ENCODE measurements at places on chromosomes 3 and 15. TPM values are rescaled to one million over a fixed set of nuclear protein-coding genes. Genes with fewer than 3 reads are reported as not detected.
A peak's percentile ranks its signal among the peaks of the same experiment; 100 is the strongest.

DNA sequence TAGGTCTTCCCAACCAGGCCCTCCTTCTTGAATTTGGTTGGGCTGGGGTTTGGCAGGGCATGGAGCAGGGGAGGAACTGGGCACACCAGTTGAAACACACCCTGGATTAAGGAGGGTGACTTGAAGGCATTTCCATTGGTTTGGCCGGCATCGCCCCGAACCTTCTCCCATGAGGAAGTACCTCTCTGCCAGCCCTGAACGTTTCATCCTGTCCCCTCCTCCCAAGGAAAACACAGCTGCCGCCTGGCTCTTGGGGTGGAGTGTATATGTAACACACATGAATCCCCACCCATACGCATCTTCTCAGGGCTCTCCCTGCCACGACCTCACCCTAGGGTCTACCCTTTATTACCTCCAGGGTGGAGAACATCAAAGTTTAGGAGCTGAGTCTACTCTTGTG is 14.6 kb downstream of the UBAP1L start:
- peaks cover 2% of the 10 kb centered on the region for H3K4me1 ChIP-seq
- no peak overlapping the region for H3K27ac ChIP-seq

DNA sequence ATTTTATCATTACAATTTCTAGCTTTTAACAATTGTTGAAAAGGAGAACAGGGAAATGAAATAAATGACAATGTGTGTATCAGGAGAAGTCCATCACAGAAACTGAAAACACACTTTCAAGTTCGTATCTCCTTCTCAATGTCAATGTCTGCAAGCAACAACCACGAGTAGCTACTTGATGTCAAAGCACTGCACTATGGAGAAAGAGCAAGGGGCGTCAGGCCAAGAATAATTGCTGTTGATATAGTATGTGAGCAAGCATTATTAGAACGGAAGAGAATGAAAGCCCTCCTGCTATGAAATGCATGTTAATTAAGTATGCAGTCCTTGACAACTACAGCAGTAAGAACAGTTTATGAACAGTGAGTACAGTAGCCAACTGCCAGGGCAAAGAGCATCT is 1250.1 kb downstream of the ZPLD1 start:
- H3K4me3 ChIP-seq: no peak overlapping the region
- no peaks in the 10 kb centered on the region for H3K36me3 ChIP-seq
- H3K27me3 ChIP-seq: no peaks in the 10 kb centered on the region
- DNase-seq: no peak

DNA sequence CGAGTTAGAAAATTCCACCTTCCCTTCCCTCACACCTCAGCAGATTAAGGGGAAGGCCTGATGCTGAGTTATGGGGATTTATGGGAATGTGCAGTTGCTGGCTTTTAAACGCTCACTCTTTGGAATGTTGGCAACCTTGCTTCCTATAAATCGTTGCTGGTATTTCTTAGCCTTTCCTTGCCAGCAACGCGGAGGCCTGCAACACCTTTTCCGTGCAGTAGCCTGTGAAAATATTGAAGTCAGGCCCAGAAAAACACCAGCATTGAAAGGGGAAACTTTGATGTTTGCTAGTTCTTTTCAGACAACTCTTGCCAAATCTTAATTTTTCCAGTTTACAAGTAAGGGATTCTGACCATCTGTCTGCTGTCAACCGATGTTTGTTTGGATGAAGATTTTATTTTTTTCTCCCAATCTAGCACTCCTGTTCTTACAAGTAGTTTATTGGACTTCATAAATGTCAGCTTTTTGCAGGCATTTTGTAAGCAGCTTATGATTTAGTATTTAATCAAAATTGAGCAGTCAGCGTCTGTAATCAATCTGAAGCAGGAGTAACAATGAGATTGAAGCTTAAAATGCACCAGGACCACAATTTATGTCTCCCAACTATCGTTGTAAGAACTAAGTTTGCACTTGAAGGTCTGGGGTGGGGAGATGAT is 251.0 kb downstream of the RPLP1 start:
- no peaks in the 10 kb centered on the region for H3K27me3 ChIP-seq
- H3K27ac ChIP-seq: no peak overlapping the region
- H3K4me1 ChIP-seq: no peaks in the 10 kb centered on the region
- H3K36me3 ChIP-seq: no peaks in the 10 kb centered on the region
- H3K4me3 ChIP-seq: no peak overlapping the region

DNA sequence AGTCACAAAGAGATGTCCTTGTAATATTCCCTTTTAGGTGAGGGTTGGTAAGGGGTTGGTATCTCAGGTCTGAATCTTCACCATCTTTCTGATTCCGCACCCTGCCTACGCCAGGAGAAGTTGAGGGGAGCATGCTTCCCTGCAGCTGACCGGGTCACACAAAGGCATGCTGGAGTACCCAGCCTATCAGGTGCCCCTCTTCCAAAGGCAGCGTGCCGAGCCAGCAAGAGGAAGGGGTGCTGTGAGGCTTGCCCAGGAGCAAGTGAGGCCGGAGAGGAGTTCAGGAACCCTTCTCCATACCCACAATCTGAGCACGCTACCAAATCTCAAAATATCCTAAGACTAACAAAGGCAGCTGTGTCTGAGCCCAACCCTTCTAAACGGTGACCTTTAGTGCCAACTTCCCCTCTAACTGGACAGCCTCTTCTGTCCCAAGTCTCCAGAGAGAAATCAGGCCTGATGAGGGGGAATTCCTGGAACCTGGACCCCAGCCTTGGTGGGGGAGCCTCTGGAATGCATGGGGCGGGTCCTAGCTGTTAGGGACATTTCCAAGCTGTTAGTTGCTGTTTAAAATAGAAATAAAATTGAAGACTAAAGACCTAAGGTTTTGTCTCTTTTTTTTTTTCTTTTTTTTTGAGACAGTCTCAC is 19.8 kb downstream of the TYRO3 start:
- peaks cover 2% of the 10 kb centered on the region for H3K36me3 ChIP-seq
- no peak overlapping the region for H3K4me3 ChIP-seq
- no peaks in the 10 kb centered on the region for H3K27me3 ChIP-seq
- H3K4me1 ChIP-seq: no peaks in the 10 kb centered on the region

- no peak overlapping the region for H3K4me3 ChIP-seq
- no peaks in the 10 kb centered on the region for H3K4me1 ChIP-seq
- DNase-seq: no peak
- H3K36me3 ChIP-seq: no peaks in the 10 kb centered on the region
- H3K27ac ChIP-seq: no peak overlapping the region
Measured at GRCh38 chr15:32828507-32829186, 110.8 kb downstream of the GREM1 start.

- H3K4me3 ChIP-seq: no peak overlapping the region
- H3K27ac ChIP-seq: no peak overlapping the region
- no peak for DNase-seq
- H3K36me3 ChIP-seq: no peaks in the 10 kb centered on the region
- H3K4me1 ChIP-seq: no peaks in the 10 kb centered on the region
- peaks cover 4% of the 10 kb centered on the region for H3K27me3 ChIP-seq
Measured at GRCh38 chr15:23467110-23467600, 20.1 kb upstream of the GOLGA6L2 start.

- H3K27me3 ChIP-seq: no peaks in the 10 kb centered on the region
- H3K4me3 ChIP-seq: no peak overlapping the region
- H3K4me1 ChIP-seq: no peaks in the 10 kb centered on the region
Measured at GRCh38 chr3:151925419-151925818, 52.0 kb downstream of the SUCNR1 start.

DNA sequence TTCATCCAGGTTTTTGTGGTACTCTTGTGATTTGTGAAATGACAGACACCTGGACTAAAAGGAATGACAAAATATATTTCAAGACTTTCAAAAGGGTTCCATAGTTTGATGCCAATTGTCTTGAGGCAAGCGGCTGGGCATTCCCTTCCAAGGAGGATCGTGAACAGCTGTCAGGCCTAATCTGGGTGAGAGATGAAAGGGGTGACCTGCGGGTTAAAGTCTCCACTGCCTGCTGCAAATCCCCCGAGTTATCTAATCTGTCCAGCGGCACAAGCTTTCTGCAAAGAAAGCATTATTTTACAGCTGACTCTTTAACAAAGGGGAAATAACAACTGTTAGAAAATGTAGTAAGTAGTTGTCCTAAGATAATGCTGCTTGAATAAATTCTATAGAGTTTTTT is 128.7 kb upstream of the MB21D2 start:
- no peaks in the 10 kb centered on the region for H3K27me3 ChIP-seq
- H3K36me3 ChIP-seq: no peaks in the 10 kb centered on the region
- no peak for DNase-seq
- no peaks in the 10 kb centered on the region for H3K4me1 ChIP-seq

DNA sequence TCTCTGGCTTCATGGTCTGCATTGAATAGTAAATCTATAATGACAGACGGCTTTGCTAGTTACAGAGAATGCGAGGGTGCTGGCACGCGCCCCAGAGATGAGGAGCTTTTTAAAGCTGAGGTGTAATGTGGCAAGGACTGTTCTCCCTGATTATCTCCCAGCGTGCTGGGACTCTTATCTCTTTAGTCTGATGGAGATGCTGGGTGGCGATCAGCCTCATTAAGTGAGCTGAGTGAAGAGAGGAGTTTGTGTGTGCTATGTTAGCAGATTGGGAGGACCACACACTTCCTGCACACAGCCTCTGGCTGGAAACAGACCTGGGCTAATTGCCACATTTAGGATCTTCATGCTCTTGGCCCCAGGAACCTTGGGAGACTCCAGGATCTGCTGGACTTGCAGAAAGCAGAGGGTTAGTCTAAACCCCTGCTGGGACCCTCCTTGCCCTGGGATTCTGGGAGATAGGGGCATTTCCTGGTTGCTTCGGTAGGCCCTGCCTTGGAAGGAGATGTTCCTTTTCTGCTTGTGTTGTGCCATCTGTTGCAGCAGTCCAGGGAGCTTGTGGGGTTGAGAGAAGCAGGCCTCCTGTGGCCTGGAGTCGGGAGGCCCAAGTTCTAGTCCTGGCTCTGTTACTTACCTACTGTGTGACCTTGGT is 15.0 kb downstream of the PDIA5 start:
- H3K4me3 ChIP-seq: no peak overlapping the region
- no peak for DNase-seq
- no peaks in the 10 kb centered on the region for H3K27me3 ChIP-seq
- H3K36me3 ChIP-seq: no peaks in the 10 kb centered on the region
- H3K27ac ChIP-seq: peak overlapping the region; percentile 34

- no peak overlapping the region for H3K27ac ChIP-seq
- peaks cover 3% of the 10 kb centered on the region for H3K4me1 ChIP-seq
- no peak for DNase-seq
- H3K4me3 ChIP-seq: no peak overlapping the region
- no peaks in the 10 kb centered on the region for H3K27me3 ChIP-seq
- peaks cover 23% of the 10 kb centered on the region for H3K36me3 ChIP-seq
Measured at GRCh38 chr3:24135280-24135679, 190.2 kb downstream of the NR1D2 start.

- H3K27me3 ChIP-seq: no peaks in the 10 kb centered on the region
- H3K36me3 ChIP-seq: no peaks in the 10 kb centered on the region
- H3K27ac ChIP-seq: no peak overlapping the region
- H3K4me1 ChIP-seq: no peaks in the 10 kb centered on the region
- no peak for DNase-seq
- H3K4me3 ChIP-seq: no peak overlapping the region
Measured at GRCh38 chr3:50125541-50126286, 29.4 kb upstream of the SEMA3F start.

GRCh38 chr3:9935966-9936510 is 2.4 kb downstream of the CRELD1 start:
- DNase-seq: no peak
- peaks cover 26% of the 10 kb centered on the region for H3K4me1 ChIP-seq
- no peak overlapping the region for H3K4me3 ChIP-seq
- H3K27me3 ChIP-seq: no peaks in the 10 kb centered on the region

GRCh38 chr3:140416666-140417065 is 261.2 kb upstream of the TRIM42 start:
- H3K4me1 ChIP-seq: peaks cover 4% of the 10 kb centered on the region
- DNase-seq: no peak
- no peak overlapping the region for H3K27ac ChIP-seq
- H3K27me3 ChIP-seq: no peaks in the 10 kb centered on the region
- H3K36me3 ChIP-seq: no peaks in the 10 kb centered on the region

DNA sequence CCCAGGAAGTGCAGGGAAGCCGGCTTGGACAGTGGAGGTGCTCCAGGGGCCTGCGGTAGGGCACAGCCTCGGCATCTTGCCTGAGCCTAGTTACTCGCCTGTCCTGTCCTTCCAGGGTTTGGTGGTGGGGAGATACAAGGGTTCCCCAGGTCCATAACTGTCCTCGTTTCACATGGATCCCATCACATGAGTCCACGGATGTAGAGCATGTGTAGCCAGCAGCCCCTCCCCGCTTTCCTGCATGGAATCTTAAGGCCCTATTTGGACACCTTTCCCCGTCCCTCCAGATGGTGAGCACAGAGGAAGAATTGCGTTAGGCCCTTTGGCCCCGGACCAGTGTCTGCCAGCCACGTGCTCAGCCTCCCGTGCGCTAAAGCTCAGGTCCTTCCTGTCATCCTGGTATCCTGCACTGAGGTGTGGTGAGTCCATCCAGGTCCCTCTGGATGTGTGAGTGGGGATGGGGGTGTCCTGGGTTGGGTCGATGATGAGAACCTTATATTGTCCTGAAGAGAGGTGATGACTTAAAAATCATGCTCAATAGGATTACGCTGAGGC is 230.4 kb downstream of the SNRPN start:
- no peak overlapping the region for H3K27ac ChIP-seq
- no peaks in the 10 kb centered on the region for H3K36me3 ChIP-seq
- no peak overlapping the region for H3K4me3 ChIP-seq

DNA sequence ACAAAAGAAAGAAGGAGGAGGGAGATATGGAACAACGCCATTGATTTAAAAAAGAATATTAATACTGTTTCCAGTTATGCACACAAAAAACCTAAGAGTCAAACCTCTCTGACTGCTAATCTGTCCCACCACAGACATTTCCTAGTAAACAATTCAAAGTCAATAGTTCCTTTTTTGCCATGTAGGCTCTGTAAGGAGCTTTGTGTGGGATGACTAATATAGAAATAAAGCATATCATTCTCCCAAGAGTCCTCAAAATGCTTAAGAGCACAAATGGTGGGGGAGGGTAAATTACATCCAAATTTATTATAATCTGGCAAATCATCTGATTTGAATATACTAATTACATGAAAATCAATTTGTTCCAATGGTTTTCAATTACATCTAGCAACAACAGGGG is 155.9 kb upstream of the CNTN4 start:
- DNase-seq: no peak
- no peaks in the 10 kb centered on the region for H3K4me1 ChIP-seq
- no peak overlapping the region for H3K4me3 ChIP-seq
- no peaks in the 10 kb centered on the region for H3K27me3 ChIP-seq

- no peak overlapping the region for H3K4me3 ChIP-seq
- H3K27me3 ChIP-seq: no peaks in the 10 kb centered on the region
Measured at GRCh38 chr3:29746163-29746760, 465.4 kb downstream of the RBMS3 start.

GRCh38 chr15:52652286-52652685 is 26.9 kb downstream of the ATOSA start:
- H3K36me3 ChIP-seq: no peaks in the 10 kb centered on the region
- H3K4me3 ChIP-seq: no peak overlapping the region
- DNase-seq: no peak

- no peaks in the 10 kb centered on the region for H3K36me3 ChIP-seq
- DNase-seq: no peak
Measured at GRCh38 chr3:70049761-70050160, 50.2 kb downstream of the SAMMSON start.

GRCh38 chr3:119342176-119342575 is 48.0 kb downstream of the ARHGAP31 start:
- no peak overlapping the region for H3K27ac ChIP-seq
- no peaks in the 10 kb centered on the region for H3K4me1 ChIP-seq

- H3K4me3 ChIP-seq: no peak overlapping the region
- no peak overlapping the region for H3K27ac ChIP-seq
- H3K27me3 ChIP-seq: no peaks in the 10 kb centered on the region
- no peaks in the 10 kb centered on the region for H3K36me3 ChIP-seq
- no peak for DNase-seq
Measured at GRCh38 chr3:101829874-101830273, 19.4 kb upstream of the NFKBIZ start.

The CFAP161 gene
- total RNA-seq: 0.75 TPM

The GLDN gene
- 0.50 TPM for total RNA-seq

The ARL14 gene
- 0.14 TPM for total RNA-seq

The TMEM212 gene
- total RNA-seq: not detected

The SCAANT1 gene
- not detected for total RNA-seq

The CEP19 gene
- 0.59 TPM for total RNA-seq

The KIF23 gene
- total RNA-seq: 0.25 TPM

The THAP10 gene
- 0.42 TPM for total RNA-seq
